ENCODE measurements at places on chromosomes 12 and 14.

- no peak for DNase-seq
Observed at GRCh38 chr12:1864867-1865266, 44.5 kb downstream of the LRTM2 start.

GRCh38 chr12:25063873-25064628 lies 115.2 kb upstream of the BCAT1 start:
- no peak for DNase-seq

- DNase-seq: no peak
Observed at GRCh38 chr12:30988646-30989286, 62.2 kb downstream of the TSPAN11 start.

DNA sequence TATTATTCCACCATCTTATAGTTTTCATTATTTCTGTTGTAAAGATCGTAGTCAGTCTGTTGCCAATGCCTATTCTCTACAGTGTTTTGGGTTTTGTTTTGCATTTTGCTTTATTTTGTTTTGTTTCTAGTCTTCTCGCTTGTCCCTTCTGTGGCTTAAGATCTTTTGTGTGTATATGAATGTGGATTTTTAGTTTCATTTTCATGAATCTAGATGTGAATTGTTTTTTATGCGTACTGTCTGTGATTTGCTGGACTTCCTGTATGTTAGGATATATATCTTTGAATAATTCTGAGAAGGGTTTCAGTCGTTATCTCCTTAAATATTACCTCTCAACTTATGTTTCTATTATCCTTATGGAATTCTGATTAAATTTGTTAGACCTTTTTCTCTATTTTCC lies 13.4 kb downstream of the C12orf42 start:
- no peak for DNase-seq

GRCh38 chr14:71749613-71750238 lies 182.5 kb upstream of the RGS6 start:
- DNase-seq: no peak

DNA sequence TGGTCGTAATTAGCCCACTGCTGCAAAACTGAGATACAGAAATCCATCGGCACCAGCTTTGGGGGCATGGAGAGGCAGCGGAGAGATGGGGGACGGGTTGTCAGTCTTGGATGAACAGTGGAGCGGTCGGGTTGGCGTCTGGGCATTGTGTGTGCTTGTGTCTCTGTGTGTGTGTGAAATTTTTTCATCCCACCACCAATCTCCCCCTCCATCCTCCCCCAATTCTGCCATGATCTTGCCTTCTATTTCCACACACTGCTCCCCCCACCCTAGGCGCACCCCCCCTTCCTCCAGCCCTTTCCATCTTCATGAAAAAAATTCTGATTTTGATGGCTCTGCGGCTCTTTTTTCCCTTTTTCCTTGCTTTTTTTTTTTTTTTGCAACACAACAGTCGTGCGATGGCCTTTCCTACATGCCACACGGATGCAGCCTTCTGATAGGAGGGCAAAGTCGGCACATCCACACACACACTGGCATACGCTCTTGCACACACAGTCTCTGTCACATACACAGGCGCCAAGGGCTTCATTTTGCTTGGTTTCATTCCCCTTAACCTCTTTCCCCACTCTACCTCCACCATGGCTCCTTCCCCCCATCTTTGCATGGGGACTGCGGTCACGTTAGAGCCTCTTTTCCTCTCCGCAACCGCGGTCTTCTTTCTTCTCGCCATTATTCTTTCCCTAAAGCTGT lies 3.3 kb downstream of the NRXN3 start:
- DNase-seq: no peak

GRCh38 chr12:52437508-52437907 lies 3.3 kb upstream of the KRT75 start:
- DNase-seq: no peak

DNA sequence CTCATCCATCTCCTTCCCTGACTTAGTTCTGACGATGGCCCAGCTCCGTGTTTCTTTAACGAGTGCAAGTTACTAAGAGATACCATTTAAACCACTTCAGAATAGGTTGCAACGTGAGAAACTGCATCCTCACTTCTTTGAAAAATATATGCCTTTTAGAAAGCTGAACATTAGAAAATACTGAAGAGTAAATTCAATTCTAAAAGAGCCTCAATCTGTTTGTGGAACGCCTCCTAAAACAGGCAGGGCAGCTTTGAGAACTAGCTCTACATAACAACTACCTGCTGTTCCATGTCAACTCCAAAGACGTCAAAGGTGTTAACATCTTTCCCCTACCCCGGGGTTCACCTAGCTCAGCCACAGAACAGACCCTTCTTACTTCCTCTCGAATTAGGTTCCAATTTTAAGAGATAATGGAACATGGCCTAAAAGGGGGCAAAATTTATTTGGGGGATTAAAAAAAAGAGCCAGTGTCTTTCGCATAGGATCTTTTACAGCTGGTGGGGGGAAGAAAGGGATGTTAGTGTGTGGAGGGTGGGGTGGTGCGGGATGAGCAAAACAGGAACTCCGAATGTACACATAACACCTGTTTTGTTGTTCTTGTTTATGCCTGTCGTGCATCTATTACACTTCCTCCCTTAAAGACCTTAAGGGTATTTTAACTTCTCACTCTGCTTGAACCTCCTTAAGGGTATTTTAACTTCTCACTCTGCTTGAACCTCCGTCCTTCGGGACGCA lies 3.3 kb downstream of the BHLHE41 start:
- peak; percentile 1 for DNase-seq

GRCh38 chr14:75783602-75784313 lies 122.7 kb downstream of the TTLL5 start:
- DNase-seq: no peak

DNA sequence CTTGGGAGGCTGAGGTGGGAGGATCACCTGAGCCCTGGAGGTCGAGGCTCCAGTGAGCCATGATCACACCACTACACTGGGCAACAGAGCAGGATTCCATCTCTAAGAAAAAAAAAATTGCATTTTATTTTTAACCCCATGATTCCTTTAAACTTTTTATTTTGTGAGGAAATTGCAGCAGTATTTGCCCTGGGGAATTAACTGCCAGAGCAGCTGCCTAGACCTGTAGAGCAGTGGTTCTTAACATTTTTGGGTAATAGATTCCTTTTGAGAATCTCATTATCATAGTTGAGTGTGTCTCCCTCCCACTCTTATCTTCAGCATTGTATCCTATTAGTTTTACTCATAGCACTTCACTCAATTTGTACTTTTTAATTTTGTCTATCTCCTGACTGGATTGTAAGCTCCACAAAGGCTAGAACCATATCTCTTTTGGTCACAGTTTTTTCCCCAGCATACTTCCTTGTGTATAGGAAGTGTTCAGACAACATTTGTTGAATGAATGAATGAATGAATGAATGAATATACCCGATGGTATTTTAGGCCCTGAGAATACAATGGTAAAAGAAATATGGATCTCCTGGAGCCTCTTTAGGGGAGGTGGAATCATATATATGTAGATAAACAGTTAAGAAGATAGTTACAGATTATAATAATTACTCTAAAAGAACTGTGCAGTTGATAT lies 40.6 kb downstream of the BRMS1L start:
- DNase-seq: no peak

DNA sequence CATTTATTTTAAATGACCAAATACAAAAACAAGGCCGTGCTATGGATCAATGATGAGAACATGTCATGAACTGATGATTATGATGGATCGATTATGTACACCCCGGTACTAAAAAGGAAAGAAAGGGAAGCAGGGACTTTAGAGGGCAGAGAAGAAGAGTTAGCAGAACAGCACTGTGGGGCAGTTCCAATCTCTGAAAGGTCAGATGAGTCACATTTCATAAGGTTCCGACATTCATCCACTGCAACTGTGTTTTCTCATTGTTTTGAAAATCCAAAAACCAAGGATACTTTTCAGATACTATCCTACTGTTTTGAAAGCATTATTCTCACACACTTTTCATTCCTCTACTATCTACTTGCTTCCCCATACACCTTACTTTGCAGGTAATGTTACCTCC lies 169.3 kb downstream of the STXBP6 start:
- DNase-seq: peak; percentile 30

- peak; percentile 71 for DNase-seq
Observed at GRCh38 chr12:31206038-31206670, 119.8 kb downstream of the SINHCAF start.

- DNase-seq: no peak
Observed at GRCh38 chr12:61137677-61138414, 1122.4 kb upstream of the USP15 start.

DNA sequence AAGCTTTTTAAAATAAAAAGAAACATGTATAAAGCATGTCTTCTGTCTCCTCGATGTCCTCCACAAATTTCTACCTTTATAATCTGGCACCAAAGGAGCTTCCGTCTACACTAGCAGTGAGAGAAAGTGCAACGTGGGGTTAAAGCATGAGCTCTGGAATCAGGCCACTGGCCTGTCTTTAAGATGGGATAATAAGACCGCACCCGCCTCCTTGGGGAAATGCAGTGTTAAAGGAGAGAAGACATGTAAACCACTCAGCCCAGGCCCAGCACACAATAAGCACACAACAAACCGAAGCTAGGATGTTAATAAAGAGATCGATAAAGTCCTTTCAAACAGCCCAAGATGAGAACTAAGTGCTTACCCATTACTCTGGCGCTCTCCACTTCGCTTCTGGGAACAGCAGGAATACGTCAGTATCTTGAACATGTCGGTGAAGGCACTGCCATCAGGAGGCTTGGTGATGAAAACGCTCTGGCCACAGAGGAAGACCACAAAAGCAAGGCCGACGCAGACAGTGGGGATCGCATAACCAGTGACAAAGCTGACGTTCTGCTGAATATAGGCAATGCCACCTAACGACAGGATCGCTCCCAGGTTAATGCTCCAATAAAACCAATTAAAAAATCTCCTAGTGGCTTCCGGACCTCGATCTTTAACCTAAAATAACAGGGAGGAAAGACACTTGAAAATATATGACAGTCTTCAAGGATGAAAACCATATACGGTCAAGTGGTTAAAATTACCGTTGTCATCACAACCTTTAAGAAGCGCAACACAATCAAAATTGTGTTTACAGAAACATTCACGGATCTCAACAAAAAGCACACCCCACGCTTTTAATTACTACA lies 9.1 kb downstream of the SLC15A4 start:
- no peak for DNase-seq

DNA sequence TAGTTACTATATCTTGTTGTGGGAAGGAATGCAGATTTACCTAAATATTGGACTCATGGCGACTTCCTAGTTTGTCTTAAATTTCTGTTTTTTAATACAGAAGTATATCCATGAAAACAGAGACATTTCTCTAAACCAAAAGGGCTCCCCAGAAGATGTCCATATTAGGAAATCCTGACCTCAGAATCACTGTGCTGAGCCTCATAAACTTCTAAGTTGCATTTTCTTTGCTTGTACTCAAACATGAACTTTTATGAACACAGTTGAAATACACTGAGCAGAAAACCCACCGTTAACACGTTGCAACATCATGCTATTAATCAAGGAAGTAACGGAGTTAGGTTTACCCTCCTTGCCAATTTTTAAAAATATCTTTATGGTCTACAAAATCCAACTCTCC lies 42.9 kb upstream of the NR2C1 start:
- no peak for DNase-seq

DNA sequence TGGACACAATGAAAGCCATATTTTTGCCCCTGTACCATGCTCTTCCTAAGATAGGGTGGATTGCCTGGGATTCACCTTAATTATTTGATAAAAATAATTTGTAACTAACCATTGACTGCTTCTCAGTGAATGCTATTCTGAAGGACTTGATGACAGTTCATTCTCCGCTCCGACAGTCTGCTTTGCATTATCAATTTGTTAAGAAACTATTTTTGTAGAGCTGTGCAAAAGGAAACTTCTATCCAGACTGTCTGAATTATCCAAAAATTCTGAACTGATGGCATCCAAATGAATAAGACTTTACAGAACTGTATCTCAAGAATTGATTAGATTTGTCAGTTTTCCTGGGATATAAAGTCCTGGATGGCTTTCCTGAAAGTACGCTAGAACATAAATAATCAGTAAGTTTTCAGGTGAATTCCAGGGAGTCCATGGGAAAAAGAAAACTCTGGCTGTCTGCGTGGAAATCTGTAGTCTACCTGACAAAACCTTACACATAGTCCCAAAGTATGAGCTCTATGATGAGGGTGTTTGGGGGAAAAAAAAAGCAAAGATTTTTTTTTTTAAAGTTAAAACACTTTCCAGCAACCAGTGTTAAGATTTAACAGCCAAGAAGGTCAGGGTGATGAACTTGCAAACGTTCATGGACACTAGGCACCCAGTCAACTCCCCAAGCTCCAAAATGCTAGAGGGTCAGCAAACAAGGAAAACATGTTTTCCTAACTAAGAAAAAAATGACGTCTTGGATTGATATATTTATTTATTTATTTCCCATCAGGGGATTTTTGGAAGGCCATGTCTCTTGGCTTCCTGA lies 291.1 kb upstream of the TBX3 start:
- no peak for DNase-seq

GRCh38 chr12:124172636-124173035 lies 122.3 kb upstream of the RFLNA start:
- peak; percentile 8 for DNase-seq

GRCh38 chr14:58639198-58639565 lies 1.4 kb downstream of the DACT1 start:
- no peak for DNase-seq

DNA sequence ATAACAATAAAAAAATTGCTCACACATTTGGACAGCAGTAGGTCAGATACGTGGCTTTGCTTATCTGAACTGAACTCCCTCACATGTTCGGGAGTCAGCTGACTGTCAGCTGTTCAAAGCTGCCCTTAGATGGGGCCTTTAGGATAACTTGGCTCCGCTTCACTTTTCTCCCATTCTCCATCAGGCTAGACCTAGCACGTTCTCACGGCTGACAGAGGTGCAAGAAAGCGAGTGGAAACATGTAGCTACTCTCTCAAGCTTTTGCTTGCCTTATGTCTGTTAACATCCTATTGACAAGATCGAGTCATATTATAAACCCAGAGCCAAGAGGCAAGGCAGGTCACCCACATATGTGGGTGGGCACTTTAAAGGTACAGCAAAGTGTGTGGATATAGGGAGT lies 112.0 kb upstream of the PDZRN4 start:
- no peak for DNase-seq

- DNase-seq: no peak
Observed at GRCh38 chr14:95948558-95948981, 71.9 kb downstream of the TUNAR start.

- DNase-seq: no peak
Observed at GRCh38 chr14:29653303-29653702, 274.3 kb downstream of the PRKD1 start.

DNA sequence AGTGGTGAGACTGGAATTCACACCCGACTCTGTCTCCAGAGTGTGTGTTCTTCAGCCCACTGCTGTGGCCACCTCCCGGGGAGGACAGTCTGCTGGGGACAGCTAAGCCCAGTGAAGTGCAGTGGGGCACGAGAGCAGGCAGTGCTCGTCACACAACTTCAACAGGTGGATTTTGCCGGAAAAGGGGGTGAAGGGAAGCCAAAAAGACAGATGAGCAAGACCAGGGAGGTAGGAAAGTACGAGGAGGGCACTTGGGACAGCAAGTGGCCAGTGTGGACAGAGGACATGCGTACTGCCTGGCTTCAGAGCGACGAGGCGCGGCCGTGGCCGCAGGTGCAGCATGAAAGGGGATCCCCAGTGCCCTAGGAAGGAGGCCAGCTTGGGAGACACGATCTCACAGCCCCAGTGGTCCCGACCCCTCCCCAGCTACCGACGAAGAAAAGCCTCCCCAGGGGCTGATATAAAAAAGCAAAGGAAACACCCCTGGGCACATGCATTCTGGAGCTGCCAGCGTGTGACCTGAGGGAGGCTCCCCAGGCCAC lies 96.1 kb downstream of the FBXL14 start:
- no peak for DNase-seq
